Activated CD8-positive, alpha-beta memory T cell treated with anti-CD3 and anti-CD28 coated beads for 4 hours (primary cell): ENCODE measurements at places on chromosomes 13 and 19.

DNA sequence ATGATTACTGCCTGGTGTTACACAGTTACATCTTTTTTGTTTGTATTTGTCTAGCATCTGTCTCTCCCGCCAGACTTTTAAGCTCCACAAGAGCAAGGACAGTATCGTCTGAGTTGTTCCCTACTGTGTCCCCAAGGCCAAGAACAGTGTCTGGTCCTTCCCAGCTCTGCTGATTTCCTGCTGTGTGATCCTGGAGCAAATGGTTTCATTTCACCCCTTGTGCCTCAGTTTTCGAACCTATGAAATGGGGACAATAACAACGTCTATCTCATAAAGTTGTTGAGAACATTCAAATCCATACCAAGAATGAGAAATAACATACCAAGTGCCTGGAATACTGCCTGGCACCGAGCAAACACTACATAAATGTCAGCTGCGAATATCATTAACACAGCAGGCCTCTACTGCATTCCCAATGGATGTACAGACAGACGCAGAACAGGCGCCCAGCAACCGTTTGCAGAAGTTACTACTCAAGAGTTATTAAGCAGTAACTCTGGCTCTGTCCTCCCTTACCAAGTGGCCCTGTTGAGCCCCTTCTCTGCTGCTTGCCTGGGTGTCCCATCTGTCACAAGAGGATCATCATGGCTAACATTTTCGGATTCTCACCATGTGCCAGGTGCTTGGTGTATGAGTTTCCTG lies 11.4 kb downstream of the XRCC1 start:
- DNase-seq: no peak

DNA sequence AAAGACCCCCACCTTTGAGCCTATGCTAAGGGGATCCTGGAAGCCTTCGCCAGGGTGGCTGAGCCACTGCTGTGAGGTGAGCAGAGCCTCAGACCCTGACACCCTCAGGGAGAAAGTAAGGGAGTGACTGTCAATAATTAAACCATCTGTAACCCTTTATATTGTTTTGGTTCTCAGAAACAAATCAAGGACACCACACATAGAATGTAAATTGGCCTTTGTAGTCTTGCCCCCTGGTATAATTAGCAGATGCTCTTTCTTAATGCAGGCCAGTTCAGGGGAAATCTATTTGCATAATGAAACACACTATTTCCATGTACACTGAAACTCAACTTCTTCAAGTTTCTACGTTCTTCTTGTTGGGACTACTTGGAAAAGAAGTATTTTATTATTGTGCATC lies 127.7 kb upstream of the EDNRB start:
- no peak for DNase-seq

GRCh38 chr13:44685641-44686040 lies 109.5 kb upstream of the TSC22D1 start:
- DNase-seq: no peak

GRCh38 chr19:57466489-57466888 lies 9.5 kb upstream of the VN1R1 start:
- DNase-seq: no peak

GRCh38 chr13:99159331-99160061 lies 41.2 kb upstream of the UBAC2 start:
- DNase-seq: no peak

DNA sequence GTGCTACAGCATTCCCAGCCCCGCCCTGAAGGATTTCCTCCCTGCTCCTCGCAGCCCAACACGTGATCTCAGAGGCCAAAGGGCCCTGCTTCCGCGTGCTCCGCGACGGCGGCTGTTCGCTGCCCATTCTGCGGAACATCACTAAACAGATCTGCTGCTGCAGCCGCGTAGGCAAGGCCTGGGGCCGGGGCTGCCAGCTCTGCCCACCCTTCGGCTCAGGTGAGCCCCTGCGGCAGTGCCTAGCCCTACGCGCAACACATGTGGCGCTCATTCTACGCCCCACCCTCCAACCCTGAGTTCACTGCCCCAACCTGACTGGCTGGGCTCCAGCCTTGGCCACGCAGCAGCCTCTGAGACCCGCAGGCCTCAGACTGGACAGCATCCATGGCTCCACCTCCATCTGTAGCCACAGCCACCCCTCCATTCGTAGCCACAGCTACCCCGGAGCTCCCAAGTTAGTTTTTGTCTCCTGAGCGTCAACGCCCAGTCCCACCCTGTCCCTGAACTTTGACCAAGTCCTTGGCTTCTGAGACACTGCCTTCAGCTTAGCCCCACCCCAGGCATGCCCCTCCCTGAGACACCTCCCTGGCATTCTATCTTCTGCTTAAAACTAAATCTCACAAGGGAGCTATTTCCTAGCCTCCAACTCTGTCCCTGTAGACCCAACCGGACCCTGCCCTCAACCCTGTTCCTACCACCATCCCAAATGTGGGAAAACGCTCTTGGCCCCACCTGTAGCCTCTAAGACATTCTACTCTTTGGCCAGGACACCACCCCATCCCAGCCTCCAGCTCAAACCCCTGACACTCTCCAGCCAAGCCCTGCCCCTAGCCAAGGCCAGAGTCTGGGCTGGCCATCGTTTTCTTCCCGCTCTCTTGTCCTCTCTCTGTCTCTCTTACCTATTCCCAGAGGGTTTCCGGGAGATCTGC lies 6.4 kb downstream of the LTBP4 start:
- DNase-seq: no peak

GRCh38 chr19:38017401-38018151 lies 110.6 kb downstream of the SIPA1L3 start:
- no peak for DNase-seq

GRCh38 chr13:74201530-74201929 lies 67.3 kb upstream of the KLF12 start:
- DNase-seq: no peak

GRCh38 chr19:13530720-13531119 lies 24.4 kb upstream of the CACNA1A start:
- no peak for DNase-seq

- no peak for DNase-seq
These were observed 4.2 kb upstream of the ZNF564 start for GRCh38 chr19:12555456-12555930.

DNA sequence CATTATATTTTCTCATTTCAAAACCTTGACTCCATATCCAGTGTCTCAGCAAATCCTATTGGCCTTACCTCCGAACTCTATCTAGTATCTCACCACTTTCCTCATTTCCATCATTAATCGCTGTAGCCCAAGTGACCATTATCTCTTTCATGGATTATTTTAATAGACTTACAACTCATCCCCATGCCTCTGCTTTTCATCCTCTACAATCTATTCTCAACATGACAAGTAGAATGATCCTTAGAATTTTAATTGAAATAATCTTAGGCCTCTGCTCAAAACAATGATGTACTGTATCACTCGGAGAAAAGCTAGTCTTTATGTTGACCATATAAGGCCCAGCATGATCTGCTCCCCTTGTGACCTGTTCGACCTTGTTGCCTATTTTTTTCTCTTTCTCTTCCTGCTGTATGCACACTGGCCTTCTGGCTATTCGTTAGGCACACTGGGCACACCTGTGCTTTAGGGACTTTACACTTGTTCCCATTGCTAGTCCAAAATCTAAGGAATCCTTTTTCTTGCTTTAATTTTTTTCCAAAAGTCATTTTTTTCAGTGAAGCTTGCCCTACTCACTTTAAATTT lies 21.4 kb downstream of the DNAJC15 start:
- no peak for DNase-seq

DNA sequence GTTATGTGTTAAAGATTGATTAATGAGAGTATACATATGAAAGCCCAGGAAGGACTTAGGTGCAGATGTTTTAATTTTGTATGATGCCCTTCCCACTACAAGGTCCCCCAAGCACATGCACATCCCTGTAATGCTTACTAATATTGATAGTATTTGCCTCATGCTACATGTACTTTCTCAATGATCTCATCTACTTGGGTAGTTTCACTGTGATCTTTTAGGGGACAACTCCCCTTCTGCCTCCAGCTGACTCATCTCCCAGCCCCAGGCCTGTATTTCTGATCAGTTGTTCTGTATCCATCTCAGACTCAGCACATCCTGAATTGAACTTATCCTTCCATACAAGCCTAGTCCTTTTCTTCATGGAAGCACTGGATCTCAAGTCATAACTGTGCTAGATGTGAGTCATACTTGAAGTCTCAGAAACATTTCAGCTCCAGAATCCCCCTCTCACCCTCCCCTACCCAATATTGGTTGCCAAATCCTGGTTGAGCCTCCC lies 49.4 kb upstream of the INTS6 start:
- no peak for DNase-seq

DNA sequence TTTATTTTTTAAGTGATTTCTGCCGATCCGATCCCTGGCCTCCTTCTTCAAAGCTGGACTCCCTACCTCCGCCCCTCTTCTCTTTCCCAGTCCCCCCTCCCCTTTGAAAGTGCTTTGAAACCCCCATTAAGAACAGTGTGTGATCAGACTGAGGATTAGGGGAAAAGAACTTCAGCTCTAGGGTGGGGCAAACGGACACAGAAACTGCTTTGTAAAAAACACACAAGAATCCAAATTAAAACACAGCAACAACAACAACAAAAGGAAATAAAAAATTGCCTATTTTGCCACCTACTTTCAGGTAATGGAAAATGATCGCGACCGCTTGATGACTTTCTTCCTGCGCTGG lies 1.4 kb downstream of the SPRY2 start:
- DNase-seq: no peak

DNA sequence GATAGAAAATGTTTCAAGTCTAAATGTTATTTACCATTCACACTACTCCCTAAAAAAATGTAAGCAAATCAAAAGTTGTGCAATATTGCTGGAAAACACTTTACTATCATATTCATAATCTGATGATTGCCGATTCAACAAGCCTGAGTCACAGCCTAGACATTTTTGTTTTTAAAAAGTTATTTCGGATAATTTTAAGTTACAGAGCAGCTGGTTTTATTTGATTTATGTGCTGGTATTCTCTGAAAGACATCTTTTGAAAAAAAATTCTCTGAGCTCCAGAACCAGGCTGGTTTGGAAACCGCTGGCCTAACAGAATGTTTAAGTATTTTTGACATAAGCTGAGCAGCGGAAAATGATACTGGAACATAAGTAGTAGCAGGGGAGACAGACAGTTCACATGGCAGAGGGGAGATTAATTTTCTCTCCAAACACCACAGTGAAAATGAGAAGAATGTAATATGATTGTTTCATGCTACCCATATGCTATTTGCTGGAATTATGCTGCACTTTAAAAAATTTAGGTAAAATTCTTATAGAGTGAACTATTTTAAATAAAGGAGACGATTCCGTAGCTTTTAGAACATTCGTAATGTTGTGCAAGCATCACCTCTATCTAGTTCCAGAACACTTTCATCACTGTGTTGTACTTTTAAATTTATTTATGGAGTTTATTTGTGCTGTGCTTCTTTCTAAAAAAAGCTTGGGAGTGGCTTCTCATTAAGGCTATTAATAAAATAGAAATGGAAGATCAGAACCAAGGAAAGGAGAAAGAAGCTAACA lies 36.1 kb downstream of the TBC1D4 start:
- no peak for DNase-seq

GRCh38 chr19:29530540-29531457 lies 5.0 kb downstream of the VSTM2B start:
- DNase-seq: no peak

DNA sequence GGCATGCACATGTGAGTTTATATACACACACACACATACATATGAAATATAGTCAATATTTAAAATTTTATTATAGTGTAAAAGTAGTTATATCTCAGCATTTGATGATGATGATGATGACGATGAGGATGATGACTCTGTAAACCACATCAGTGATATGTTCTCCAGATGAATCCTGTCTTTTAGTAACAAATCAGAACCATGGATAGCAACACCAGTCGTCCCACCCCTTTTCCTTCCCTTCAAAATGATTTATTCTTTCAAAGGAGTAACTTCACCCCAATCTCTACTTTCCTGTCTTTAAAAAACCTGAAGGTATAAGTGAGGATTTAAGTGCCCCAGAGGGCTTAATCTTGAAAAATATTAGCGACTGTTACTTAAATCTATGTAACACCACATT lies 74.1 kb downstream of the DCLK1 start:
- DNase-seq: no peak

DNA sequence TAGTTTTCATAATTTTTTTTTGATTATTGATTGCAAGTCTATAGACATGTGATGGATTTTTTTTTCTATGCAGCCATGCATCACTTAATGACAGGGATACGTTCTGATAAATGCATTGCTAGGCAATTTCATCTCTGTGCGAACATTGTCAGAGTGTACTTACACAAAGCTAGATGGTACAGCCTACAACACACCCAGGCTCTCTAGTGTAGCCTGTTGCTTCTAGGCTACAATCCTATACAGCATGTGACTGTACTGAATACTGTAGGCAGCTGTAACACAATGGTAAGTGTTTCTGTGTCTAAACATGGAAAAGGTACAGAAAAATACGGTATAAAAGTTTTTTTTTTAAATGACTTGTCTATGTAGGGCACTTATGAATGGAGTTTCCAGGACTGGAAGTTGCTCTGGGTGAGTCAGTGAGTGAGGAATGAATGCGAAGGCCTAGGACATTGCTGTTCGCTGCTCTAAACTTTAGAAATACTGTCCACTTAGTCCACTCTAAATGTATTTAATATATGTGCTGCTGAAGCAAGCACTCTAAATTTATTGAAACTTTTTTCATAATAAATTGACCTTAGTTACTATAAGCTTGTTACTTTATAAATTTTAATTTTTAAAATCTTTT lies 20.3 kb downstream of the SPATA13 start:
- no peak for DNase-seq

GRCh38 chr19:46766569-46767317 lies 20.5 kb upstream of the STRN4 start:
- DNase-seq: no peak

DNA sequence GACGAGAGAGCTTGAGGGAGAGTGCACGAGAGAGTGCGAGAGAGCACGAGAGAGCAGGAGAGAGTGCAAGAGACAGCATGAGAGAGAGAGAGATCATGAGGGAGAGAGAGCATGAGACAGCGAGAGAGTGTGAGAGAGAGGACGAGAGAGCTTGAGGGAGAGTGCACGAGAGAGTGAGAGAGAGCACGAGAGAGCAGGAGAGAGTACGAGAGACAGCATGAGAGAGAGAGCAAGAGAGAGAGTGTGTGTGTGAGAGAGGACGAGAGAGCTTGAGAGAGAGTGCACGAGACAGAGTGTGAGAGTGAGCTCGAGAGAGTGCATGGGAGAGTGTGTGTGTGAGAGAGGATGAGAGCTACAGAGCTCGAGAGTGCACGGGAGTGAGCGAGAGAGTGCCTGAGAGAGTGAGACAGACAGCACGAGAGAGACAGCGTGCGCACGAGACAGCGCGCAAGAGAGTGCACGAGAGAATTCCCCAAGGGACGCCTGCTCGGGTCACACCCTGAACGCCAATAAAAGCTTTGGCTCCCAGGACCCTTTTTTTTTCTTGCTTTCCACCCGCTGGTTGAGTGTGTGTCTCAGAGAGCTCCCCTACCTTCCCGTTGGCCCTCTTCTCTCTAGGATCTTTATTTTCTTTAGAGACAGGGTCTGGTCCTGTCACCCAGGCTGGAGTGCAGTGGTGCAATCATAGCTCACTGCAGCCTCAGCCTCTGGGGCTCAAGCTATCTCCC lies 3.7 kb downstream of the CD70 start:
- DNase-seq: no peak
